ENCODE measurements at places on chromosomes 1 and 21.

DNA sequence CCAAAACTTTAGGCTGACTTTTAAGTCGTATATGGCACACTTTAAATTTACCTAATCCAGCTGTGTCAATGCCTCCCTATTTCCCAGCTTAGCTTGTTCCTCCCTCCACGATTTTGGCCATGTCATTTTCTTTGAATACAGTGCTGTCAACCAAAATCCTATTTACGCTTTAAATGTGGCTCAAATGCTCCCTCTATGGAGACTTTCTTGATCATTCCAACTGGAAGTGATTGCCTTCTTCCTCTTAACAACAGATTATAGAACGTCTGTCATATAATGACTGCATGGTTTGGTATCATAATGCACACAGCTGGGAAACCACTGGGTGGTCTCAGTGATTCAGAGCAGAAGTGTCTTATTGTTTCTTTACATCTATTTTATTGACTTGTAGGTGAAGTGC is 18.9 kb upstream of the BATF3 start:
- DNase-seq, result peak; percentile 55

GRCh38 chr1:19776933-19777332 is 22.8 kb downstream of the TMCO4 start:
- DNase-seq, result no peak

DNA sequence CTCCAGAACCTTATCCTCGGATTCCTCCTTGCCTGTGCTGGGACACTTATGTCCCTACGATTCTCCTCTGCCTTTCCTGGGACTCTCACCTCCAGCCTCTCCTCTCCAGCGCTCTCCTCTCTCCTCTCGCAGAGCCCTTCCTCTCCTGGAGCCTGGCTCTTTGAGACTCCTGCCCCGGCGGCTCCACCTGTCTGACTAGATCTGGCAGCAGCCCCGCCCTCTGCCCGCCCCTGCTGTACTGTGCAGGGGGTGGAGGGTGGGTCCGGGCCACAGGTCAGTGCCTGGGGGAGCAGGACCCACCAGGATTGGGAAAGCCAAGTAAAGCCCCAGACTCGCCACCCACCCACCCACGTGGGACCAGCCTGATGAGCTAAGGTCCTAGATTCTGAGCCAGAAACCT is 1.6 kb downstream of the ELOVL1 start:
- no peak for DNase-seq

GRCh38 chr1:86950712-86951419 is 36.4 kb downstream of the HS2ST1 start:
- DNase-seq, result no peak

GRCh38 chr1:66739401-66740157 is 12.7 kb upstream of the DYNLT5 start:
- DNase-seq, result no peak

- DNase-seq, result no peak
Observed at GRCh38 chr1:33643216-33643615, 170.8 kb downstream of the ZSCAN20 start.

DNA sequence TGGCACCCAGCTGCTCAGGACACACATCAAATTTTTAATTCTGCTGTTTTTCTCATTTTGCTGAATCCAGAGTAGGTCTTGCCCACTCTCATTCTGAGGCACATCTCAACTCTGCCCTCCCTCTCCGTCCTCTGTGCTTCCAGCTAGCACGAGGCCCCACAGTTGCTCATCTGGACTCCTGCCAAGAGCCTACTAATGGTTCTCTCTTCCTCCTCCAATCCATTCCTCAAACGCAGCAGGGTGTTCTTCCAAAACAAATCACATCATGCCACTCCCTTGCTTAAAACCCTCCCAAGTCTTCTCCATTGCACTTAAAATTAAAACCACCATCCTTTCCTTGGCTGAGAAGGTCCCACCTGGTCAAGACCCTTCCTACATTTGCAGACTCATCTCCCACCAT is 49.8 kb upstream of the SCAF4 start:
- peak; percentile 48 for DNase-seq

DNA sequence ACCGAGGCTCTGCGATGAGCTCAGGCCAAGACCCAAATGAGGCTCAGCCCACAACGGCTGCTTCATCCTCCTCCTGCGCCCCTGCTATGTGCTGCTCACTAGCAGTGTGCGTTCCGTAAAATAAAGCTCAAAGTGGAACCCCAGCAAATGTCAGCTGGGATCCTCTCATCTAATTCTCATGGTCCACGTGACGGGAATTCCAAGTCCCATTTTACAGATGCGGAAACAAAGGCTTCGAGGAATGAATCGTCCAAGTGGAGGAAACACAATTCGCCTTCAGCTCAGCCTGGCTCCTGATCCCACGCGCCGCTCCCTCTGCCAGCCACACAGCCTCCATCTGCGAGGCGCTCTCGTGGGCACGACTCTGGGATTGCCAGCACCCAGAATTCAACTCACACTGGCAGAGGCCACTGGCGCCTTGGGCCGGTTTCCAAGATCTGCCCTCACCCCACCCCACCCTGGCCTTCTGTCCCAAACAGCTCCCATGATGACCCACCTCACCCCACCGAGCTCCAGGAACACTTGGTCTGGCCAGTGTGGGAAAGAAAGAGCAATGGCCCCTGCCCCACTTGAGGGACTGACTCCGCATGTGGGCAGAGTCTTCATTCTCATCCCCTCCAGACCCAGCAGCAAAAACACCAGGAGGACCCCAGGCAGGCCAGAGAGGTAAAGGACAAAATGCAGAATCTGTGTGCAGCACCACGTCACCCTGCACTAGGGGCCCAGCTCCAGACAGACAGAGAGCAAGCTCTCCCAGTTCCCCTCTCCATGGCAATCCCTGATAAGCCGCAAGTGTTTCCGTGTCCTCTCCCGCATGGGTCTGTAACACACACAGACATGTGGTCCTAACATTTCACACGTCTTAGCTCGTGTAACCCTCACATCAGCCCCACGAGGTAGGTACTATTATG is 10.5 kb downstream of the CASZ1 start:
- no peak for DNase-seq

GRCh38 chr1:221690858-221691257 is 51.0 kb downstream of the DUSP10 start:
- no peak for DNase-seq

DNA sequence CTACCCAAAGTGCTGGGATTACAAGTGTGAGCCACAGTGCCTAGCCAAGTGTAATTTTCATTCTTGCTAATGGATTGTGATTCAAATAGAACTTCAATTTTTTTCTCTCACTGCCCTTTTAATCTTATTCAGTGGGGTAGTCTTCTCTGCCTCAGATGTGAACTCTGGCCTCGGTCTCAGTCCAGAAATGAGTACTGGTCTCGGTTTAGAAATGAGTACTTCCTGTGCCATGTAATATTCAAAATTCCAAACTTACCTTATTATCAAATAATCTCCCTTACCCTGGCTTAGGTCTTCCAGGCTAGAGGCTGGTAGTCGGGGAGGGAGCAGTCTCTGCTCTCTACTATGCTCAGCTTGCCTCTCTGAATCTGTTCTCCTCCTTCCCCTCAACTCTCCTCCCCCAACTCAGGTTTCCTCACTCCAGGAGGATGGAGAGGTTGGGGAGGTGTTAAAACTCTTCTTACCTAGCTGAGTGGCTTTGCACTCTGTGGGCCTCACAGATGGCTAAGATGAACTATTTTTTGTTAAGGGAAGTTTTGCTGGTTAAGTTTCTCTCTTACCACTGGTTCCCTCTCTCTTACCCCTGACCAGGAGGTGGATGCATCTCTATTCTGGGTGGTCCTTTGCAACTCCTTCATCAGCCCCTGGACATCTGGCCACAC is 4.8 kb upstream of the SLAMF9 start:
- DNase-seq, result no peak

DNA sequence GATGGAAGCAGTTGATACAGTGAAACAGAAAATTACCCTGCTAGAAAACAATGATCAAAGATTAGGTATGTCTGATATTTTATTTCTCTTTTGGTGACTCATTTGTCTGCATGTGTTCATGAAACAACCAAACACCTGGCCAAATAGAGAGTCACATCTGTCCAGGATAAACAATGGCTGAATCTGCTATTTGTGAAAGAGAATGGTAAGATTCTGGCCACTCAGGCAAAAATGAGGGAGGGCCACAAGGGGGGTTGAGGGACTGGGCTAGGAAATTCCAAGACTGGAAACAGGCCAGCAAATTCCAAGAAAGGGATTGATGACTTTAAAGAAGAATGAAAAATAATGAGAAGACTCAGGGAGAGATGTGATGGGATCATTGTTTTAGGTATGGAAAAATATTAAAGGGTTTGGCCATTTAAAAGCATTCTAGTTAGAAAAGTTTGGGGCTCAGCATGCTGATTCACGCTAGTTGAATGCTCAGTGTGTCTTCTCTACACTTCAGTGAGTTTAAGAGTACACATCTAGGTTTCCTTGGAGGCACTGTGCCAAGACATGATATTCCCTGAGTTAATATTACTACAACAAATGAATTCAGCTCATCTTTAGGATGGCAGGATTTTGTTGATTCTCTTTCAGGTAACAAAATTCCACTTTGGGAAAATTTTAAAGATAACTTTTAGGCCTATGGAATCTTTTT is 44.9 kb downstream of the TRAF5 start:
- no peak for DNase-seq

DNA sequence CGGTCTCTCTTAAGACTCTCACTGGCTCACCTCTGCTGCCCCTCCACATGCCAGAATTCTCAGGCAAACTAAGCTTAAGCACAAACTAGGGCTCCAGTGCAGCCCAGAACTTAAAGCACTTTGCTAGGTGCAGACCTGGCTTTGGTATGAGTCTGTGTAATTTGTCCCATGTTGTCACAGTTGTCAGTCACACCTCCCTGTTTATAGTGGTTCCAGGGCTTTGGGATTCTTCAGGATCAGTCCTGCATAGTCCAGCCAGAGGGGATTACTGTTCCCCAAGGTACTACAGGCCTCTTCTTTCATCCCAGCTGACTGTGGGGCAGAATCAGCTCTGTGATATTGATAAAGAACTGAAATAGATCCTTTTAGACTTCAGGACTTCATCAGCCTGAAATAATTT is 105.0 kb upstream of the UBE2U start:
- no peak for DNase-seq

DNA sequence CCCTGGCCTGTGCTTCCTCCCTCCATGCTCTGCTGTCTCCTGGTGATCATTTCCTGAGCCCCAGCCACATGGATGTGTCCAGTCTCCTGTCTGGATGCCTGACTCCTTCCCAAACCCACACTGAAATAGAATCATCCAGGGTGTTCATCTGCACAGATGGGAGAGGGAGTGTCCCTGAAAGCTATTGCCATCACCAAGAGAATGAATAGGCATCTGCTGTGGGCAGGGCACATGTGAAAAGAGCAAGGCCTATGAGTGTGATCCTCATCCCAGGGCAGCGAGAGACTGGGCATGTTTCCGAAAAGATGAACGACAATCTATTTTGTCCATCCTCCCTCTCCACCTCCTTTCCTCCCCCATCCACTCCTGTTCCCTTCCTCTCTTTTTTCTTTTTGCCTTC is 5.0 kb downstream of the IGSF21 start:
- no peak for DNase-seq

DNA sequence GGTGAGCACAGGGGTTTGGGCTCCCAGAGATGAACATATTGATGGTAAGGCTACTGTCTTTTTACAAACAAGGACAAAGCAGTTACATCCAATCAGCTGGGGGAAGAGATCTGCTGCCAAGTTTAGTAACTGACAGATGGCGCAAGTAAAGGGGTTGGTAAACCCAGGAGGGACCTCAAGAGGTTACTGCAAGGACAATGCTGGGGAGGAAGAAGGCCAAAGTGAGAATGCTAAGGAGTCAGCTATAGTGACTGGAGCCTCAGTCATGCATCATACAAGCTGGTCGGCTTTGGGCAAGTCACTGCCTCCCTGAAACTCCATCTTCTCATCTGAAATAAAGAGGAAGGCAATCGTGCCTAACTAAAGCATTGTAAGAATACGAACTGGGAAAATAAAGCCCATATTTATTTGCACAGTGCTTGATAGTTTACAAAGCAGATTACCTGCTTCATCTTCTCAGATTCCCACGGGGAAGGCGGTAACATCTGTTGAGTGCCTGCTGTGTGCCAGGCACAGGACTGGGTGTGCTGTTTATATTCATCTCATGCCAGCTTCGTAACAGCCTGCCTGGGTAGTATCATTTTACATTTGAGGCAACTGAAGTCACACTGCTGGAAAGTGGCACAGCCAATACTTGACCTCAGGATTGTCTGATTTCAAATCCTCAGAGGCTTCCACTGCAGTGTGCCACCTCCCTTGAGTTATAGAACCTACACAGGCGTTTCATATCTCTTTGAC is 114.8 kb downstream of the BEND5 start:
- no peak for DNase-seq

DNA sequence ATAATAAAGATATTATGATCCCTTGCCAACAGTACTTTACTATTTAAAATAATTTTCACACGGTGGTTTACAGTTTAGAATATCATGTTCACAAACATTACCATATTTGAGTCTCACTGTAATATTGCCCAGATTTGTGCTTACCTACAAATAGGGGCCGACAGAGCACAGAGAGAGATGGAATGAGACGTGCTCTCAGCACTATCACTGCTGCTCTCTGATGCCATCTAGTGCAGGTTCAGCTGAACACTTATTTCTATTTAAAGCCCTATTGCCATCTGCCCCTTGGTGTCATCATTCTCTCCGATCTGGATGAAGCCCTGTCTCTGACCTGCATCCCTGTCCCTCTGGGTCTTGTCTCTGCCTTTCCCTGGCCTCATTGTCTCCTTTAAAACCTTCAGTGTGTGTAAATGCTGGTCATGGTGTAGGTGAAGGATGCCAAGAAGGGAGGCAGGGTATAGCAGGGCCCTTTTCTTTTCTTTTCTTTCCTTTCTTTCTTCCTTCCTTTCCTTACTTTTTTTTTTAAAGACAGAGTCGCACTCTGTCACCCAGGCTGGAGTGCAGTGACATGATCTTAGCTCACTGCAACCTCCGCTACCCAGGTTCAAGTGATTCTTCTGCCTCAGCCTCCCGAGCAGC is 6.9 kb upstream of the GPATCH4 start:
- DNase-seq, result peak; percentile 82

DNA sequence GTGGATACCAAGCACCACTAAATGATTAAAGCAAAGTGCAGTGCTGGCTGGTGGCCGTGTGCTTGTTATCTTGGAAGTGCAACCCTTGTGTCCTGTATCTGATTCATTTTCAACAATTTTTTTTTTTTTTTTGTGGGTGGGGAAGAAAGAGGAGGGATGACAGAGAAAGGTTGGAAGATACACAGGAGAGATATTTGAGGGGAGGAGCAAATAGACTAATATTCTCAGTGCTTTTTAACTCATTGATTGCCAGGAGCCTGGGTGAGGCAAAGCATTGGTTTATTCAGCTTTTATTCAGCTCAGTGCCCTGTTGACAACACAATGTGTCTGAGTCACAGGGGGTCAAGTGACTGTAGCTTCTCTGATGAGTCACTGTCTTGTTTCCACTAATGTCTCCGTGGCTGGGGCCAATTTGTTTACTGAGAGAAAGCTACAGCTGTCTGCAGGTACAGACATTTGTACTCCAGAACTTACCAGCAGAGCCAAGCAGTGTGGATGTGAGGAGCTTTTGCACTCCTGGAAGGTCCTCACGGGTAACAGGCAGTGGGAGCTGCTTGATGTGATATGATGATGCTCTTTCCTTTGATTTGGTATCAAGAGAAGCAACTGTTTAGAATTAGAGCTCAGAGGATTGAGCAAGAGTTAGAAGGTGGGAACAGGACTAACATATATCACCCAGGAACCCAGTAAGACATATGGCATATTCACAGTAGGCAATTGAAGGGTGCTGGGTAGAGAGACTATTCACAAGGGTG is 23.6 kb upstream of the DNM3 start:
- peak; percentile 89 for DNase-seq

- DNase-seq, result peak; percentile 86
Observed at GRCh38 chr1:186605762-186606350, 74.4 kb downstream of the PTGS2 start.

Data from cardiac fibroblast (primary cell).